ENCODE measurements at places on chromosomes 12 and 14.

GRCh38 chr12:2495417-2496112 is 299.2 kb upstream of the FKBP4 start:
- DNase-seq: no peak

GRCh38 chr14:96275177-96276112 is 19.4 kb downstream of the BDKRB1 start:
- peak; percentile 46 for DNase-seq

GRCh38 chr12:3380200-3381043 is 110.6 kb upstream of the PRMT8 start:
- DNase-seq: no peak

GRCh38 chr12:131438881-131439280 is 272.0 kb upstream of the SFSWAP start:
- DNase-seq: no peak

DNA sequence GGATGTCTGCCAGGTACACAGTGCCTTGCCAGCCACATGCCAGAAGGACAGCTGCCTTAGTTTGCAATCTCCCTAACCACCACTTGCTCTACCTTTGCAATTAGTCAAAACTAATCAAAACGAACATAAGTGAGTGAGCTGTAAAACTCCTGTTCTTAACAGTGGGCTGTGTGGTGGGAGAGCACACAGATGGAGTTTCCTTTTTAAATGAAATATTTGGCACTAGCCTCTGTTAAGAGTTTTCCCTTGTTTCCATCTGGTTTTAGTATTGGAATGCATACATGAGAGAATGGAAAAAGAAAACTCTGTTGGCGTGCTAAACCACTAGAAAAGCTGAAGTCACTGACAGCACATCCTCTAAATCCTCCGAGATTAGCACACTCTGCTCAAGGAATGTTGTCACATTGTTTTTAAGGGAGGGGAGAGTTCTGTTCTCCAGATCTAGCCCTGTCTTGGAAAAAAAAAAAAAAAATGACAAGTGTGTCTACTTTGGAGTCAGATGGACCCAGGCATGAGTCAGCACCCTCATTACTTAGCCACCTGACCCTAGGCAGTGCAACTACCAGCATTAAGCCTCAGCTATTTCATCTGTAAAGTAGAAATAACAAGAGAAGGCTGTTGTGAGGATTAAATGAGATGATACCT is 83.9 kb downstream of the STXBP6 start:
- DNase-seq: no peak

DNA sequence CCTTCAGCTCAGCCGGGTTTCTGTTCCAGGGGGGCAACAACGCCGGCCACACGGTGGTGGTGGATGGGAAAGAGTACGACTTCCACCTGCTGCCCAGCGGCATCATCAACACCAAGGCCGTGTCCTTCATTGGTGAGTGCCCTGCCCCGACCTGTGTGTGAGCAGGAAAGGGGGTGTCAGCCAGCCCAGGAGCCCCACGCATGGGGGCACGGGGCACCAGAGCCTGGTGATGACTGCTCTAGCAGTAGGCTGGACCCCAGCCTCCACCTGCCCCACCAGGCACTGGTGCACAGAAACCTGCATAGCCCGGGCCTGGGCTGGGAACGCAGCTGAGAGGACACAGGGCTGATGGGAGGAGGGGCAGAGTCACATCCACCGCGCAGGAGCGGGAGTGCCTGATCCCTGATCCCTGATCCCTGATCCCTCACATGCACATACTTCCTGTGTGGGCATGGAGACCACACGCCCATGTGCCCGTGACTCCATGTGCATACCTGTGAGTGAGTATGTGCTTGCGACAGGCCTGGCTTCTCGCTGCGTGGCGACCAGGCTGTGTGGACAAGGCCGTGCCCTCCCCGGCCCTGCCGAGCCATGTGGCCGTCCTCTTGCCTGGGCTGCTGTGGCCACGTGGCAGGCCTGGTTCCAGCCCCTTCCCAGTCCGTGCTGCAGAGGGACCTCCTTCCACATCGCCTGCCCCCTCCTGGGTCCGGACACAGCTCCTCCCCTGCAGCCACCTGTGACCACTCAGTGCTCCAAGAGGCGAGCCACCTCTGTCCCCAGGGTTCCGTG is 11.2 kb downstream of the ADSS1 start:
- no peak for DNase-seq

DNA sequence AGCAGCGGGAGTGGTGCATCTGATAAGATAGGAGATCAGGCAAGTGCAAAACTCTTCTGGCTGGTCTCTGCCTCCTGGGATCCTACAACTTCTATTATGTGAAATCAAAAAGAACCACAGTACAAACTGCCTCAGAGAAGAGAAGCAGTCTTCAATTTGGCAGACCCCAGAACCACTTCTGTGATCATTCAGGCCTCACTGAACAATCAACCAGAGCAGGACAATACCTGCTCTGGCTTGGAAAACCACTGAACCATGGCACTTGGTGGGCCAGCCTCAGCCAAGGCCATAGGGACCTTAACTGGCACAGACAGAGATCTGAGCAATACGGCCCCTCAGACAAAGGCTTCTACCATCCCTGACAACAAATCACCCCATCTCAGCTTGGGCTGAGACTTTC is 103.0 kb downstream of the NDUFA12 start:
- DNase-seq: no peak

DNA sequence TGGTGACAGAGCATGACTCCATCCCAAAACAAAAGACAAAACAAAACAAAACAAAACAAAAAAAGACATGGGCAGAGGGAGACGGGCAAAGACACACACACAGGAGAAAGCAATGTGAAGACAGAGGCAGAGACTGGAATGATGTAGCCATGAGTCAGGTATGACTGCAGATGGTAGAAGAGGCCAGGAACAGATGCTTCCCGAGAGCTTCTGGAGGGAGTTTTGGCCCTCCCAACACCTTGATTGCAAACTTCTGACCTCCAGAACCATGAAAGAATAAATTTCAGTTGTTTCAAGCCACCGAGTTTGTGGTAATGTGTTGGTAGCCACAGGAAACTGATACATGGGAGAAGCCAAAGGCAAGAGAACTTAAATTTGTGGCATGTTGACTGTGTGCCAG is 27.1 kb downstream of the VWF start:
- no peak for DNase-seq

All from stimulated activated CD8-positive, alpha-beta memory T cell treated with anti-CD3 and anti-CD28 coated beads, Interleukin-12 subunit alpha, Interleukin-12 subunit beta, amount 100 ng/mL, for 1 hour (primary cell).